ENCODE measurements at places on chromosomes 16 and 17.

DNA sequence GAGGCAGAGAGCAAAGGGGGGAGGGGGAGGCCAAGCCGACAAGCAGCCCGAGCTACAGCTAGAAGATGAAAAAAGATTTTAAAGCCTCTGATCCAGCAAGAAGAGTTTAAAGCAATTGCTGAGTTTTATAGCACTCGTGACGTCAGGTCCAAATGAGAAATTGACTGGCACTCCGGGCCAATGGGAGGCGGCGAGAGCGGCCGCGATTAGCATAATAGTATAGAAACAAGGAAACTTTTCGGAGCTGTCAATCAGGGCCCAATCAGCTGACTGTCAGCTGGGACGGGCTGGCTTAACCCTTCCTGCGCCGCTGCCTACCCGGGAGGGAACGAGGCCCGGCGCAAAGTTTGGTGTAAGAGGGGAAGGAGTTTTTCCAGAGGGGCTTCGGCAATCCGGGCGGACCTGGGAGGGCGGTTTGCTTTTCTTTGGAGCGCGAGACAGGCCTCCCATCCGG, at the start of gene MAF:
Gene MAF, minus strand, starts transcription at position 100 of the 454 bp plus-strand sequence. CDS start 835 bp downstream, outside the sequence.
- no peak for DNase-seq

- DNase-seq: no peak
Measured at GRCh38 chr17:45394913-45395568, 37.6 kb downstream of the ARHGAP27 start.

DNA sequence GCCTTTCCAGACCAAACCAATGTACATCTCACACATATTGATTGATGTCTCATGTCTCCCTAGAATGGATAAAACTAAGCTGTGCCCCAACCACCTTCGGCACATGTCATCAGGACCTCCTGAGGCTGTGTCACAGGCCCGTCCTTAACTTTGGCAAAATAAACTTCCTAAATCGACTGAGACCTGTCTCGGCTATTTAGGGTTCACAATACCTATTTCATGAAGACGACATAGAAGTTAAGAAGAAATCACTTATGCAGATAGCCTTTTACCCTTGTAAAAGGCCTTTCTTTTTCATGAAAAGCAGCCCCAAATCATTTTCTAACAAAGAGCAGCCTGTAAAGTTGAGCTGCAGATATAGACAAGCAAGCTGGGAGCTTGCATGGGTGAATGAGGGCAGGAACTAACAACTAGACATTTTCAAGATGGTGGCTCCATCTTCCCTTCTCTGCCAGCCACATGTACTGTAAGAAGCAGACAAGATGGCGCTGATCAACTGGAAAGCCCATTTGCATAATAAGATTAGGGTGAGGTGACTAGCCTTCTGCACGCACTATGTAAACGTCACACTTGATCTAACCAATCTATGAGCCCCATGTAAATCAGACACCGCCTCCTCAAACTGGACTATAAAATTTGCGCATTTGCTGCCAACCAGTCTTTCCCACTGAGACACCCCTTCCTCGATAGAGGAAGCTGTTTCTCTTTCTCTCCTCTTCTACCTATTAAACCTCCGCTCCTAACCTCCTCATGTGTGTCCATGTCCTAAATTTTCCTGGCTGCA, 4.7 kb upstream of the KDM8 start:
- no peak for DNase-seq

DNA sequence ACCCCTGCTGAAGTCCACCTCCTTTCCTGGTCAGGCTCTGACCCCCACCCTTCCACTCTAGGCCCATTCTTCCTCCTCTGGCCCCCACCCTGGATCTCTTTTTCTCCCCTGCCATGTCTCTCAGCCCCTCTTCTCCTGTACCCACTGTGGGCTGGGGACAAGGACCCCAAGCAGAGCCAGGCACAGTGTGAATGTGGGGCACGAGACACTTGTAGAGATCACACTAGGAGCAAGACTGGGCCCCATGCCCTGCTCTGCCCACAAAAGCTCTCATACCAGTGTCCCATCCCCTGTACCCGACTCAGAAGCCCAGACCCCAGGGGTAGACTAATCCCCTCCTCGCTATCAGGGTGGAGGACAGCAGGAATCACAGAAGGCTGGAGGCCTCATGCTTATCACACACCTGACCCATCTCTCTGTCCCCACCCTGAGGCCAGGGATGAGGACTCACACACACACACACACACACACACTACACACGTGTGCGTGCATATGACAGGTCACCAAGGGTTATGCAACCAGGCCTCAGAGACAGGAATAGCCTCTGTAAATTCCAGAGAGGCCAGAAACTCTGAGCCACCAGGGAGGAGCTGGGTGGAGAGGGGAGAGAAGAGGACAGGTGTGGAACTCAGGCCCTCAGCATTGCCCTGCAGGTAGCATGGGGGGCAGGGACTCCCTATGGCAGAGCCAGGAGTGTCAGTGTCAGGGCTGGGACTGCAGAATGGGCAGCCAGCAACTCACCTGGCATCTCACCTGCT, 21.1 kb downstream of the ARHGAP27 start:
- DNase-seq: no peak

- no peak for DNase-seq
Measured at GRCh38 chr16:1367486-1368174, 15.9 kb downstream of the GNPTG start.

GRCh38 chr16:89695086-89695874, 6.2 kb downstream of the SPATA2L start:
- no peak for DNase-seq

- DNase-seq: no peak
Measured at GRCh38 chr17:12127667-12128066, 107.0 kb downstream of the MAP2K4 start.

All from NCI-H2107 (cell line).